Urinary bladder (tissue), 4 donors: ENCODE measurements at places on chromosomes 7 and 10. TPM values are rescaled to one million over a fixed set of nuclear protein-coding genes. Genes with fewer than 3 reads are reported as not detected.

DNA sequence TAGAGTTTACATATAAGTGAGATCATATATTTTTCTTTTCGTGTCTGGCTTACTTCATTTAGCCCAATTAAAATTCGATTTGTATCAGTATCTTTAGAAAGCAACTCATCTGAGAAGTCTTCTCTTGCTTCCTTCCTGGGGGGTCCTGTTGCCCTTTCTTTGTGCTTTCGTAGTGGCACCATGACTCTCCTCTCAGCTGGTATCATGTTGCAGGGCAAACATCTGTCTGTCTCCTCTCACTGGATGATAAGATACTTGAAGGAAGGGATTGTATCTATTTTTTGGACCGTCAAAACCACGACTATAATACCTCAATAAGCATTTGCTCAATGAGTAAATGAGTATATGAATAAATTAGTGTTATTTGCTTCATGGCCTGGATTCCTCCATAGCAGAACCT, 382.5 kb upstream of the SORCS1 start:
- DNase-seq: no peak

DNA sequence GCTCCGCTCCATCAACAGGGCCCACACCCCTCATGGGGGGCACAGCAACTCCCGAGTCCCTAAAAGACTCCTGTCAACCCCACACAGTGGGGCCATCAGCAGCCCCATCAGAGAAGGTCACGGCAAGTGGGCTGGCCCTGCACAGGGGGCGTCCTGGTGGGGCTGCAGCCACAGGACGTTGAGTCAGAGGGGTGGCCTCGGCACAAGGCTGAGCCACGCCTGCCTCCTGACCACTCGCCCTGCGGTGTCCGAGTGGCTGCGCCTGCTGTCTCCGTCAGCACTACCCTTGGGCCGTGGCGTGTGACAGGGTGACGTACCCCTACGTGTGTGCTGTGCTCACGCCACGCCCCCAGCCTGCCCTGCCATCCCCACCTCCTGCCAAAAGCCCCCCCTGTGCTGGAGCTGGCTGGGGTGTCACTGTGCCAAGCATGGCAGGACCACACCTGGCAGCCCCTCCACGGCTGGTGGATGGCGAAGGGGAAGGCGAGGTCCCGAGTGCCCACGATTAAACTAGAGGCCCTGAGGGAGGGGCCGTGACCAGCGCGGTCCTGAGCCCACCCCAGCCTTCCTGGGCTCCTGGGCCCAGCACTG, 26.0 kb upstream of the NKX6-2 start:
- DNase-seq: no peak

Gene TMEM236
- 0.44 TPM for polyA plus RNA-seq

Gene UCN3
- not detected for polyA plus RNA-seq
